ENCODE measurements at places on chromosomes 7 and 10. TPM values are rescaled to one million over a fixed set of nuclear protein-coding genes. Genes with fewer than 3 reads are reported as not detected.

DNA sequence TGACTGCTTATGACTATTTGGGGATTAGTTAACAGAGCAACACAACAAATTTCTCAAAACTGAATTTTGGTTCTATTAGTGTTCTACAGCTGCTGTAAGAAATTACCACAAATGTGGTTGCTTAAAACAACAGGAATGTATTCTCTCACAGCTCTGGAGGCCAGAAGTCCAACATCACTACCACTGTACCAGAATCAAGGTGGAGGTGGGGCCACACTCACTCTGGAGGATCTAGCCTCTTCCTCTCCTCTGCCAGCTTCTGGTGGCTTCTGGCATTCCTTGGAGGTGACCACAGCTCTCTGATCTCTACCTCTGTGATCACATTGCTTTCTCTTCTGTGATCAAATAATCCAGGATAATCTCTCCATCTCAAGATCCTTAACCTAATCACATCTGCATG lies 194.7 kb upstream of the BMPER start:
- no peak for DNase-seq
- H3K4me3 ChIP-seq, result no peak overlapping the region
- H3K27me3 ChIP-seq, result no peaks in the 10 kb centered on the region
- no peak overlapping the region for H3K27ac ChIP-seq
- H3K36me3 ChIP-seq, result no peaks in the 10 kb centered on the region

GRCh38 chr10:80168162-80168511 lies 35.6 kb downstream of the PLAC9 start:
- H3K27ac ChIP-seq, result no peak overlapping the region
- no peaks in the 10 kb centered on the region for H3K4me1 ChIP-seq
- no peaks in the 10 kb centered on the region for H3K27me3 ChIP-seq
- H3K4me3 ChIP-seq, result no peak overlapping the region
- no peak for DNase-seq

Gene FEZF1
- total RNA-seq, result not detected

Gene OR13A1
- not detected for total RNA-seq

- no peaks in the 10 kb centered on the region for H3K4me1 ChIP-seq
- H3K27ac ChIP-seq, result no peak overlapping the region
- H3K27me3 ChIP-seq, result no peaks in the 10 kb centered on the region
- DNase-seq, result no peak
- H3K36me3 ChIP-seq, result no peaks in the 10 kb centered on the region
These were observed 75.9 kb upstream of the HGF start for GRCh38 chr7:81845744-81846241.
